ENCODE measurements at places on chromosomes 1 and 21. TPM values are rescaled to one million over a fixed set of nuclear protein-coding genes. Genes with fewer than 3 reads are reported as not detected.
A peak's percentile ranks its signal among the peaks of the same experiment; 100 is the strongest.

GRCh38 chr1:3034162-3034561, 12.9 kb downstream of the ACTRT2 start:
- DNase-seq, result no peak

DNA sequence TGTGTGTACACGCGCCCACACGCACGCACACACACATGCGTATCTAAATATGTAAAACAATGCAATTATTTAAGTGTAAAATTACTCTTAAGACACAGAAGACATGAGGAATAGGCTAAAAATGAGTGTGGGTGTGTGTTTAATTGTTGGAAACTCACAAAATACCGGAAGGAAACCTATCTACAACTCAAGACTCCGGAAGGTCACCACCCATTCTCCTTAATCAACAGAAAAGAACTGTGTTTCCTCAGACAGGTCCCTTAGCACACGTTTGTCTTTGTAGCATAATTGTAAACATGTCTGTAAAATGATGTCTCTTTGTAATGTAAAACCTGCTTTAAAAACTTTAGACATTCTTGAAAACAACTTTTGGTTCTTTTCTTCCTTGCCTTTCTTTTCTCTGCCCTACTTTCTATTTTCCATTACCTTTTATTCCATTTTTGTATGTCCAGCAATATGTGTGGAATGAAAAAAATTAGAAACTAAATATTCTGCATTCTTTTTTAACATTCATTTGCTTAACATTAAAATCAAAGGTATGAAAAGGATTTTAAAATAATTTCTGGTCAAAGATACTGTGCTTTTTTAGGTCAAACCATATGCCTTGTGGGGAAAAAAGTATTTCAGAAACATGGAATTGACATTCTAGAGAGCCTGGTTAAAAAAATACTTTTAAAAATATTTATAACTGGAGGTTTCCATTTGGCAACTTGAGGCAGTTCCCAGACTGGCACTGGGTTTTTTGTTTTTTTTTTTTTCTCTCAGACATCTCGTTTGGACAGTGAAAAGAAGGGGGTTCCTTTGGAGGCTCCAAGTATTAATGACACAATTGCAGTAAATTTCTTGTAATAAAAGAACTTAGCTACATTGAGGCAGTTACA, 46.2 kb downstream of the ATP5PF start:
- no peak for DNase-seq

DNA sequence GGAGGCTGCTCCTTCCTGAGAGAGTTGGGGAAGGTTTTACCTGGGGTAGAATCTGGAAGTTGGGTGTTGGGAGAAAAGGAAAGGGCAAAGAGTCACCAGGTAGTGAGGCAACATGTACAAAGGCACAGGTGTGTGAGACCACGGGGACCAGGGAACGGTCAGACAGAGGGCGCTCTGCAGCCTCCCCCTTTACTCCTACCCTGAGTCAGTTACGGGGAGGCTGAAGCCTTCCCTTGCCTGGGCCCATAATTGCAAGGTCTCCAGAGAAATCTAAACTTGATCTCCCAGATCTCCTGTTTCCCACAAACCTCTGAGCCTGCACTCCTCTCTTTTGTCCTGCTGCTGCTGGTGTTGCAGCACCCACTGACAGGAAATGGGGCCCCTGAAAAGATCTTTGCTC, 22.0 kb downstream of the CCN1 start:
- no peak for DNase-seq

GRCh38 chr21:27555996-27556395, 589.1 kb upstream of the ADAMTS5 start:
- peak; percentile 26 for DNase-seq

- no peak for DNase-seq
Measured at GRCh38 chr1:203517426-203518110, 23.6 kb downstream of the OPTC start.

DNA sequence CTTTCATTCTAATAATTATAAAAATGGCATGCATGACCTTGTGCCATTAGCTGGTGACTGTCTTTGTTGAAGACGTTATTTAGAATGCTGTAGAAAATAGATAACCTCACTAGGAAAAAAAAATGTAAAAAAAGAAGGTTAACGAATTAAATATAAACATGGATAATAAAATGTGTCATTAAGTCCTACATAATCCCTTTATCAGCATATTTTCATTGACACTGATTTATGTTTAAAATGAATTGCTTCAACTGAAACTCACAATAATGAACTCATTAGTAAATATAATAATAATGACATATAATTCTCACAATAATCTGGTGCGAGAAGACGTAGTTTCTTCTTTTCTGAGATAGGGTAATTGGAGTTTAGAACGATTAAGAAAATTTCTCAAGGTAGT, 4.7 kb downstream of the TMPRSS15 start:
- no peak for DNase-seq

- no peak for DNase-seq
Measured at GRCh38 chr1:161887730-161888287, 121.7 kb downstream of the ATF6 start.

DNA sequence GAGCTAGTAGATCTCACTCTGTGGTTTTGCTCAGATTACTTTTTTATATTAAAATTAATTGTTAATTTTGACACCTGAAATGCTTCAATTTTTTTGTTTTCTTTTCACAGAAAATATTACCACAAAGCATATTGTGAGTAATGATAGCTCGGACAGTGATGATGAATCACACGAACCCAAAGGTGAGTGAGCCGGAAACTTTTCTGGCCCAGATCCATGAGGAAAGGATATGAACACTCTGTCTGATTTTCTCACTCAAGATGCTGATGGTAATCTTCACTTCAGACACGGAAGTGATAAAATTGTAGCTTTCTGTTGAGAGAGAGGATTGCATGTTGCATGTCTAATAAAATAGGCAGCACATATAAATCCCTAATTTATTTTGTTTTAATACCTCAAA, 121.8 kb downstream of the PLA2G4A start:
- DNase-seq, result no peak

- DNase-seq, result no peak
Measured at GRCh38 chr1:109677459-109677858, 9.6 kb downstream of the GSTM2 start.

DNA sequence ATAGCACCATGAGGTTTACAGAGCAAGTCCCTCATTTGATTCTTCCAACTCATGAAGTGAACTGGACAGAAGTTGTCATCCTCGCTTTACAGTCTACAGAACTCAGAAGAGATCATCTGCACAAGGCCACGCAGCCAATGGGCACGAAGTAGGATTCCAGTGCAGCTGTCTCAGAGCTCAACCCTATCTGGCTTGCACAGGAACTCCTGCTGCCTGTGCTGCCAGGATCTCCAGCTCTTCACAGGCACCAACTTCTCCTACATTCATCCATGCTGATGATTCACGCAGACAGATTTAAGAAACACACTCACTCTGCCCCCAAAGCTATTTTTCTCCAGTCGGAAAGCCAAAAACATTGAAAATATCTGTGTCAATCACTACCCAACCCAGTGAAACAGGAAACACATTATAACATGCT, 157.0 kb downstream of the RERE start:
- DNase-seq, result peak; percentile 88

DNA sequence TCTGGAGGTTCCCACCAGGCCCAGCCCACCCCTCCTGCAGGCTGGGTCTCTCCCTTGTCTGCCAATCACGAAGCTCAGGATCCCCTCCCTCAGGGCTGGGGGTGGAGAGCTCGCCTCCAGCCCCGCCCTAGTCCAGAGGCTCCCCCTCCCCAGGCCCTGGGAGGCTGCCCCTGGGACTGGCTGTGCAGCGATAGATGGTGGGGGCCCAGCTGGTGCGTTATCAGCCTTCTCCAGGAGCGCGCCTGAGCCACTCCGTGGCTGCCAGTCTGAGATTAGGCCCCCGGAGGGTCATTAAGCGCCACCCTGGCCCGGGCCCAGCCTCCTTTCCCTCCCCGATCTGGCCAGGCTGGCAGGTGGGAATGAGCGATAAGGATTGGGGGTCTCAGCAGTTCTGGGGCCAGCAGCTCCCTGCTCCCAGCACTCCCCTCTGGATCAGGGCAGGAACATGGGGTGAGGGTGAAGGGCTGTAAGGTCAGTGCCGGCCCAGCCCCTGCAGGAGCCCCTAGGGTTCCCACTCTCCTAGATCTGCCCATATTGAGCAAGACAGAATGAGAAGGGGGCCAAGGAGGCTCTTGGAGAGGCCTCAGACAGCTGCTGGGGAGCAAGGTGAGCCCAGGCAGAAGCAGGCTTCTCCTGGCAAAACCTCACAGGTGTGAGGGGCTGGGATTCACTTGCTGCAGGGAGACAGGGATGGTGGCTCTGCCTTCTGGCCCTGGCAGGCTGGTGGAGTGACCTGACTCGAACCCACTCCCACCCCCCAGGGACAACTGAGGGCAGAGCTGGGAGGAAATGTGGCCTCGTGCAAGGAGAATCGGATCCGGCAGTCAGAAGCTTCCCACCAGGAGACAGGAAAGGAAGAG, 8.5 kb downstream of the PDZK1IP1 start:
- no peak for DNase-seq

DNA sequence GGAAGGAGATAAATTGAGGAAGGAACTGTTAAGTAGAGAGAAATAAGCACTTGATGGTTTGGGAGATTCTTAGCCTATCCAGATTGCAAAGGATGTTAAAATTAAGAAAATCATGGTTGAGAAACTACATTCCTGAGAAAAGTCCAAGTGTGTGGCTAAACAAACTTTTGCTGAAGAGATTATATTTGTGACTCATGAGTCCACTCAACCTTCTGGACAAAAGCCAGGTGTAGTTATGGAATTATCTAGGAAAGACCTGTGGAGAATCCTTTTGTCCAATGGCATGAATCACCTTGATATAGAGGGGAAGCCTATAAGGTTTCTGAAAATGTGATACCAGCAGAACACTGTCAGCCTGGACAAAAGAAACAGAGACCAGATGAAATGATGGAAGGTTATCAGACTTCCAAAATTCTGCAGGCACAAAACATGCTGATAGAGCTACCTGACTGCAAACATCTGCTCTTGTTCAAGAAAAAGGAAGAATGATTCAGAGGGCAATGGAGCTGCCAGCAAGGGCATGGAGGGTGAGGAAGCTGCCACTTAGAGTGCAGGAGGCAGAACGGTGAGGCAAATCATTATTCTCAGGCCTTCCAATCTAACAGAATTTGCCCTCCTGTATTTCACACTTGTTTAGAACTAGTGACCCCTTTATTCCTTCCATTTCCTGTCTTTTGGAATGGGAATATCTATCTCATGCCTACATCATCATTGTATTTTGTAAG, 300.6 kb upstream of the PRMT6 start:
- peak; percentile 0 for DNase-seq

GRCh38 chr1:28835237-28835650, 23.3 kb downstream of the OPRD1 start:
- DNase-seq, result no peak

- no peak for DNase-seq
Measured at GRCh38 chr1:203624341-203624712, 2.3 kb upstream of the ATP2B4 start.

DNA sequence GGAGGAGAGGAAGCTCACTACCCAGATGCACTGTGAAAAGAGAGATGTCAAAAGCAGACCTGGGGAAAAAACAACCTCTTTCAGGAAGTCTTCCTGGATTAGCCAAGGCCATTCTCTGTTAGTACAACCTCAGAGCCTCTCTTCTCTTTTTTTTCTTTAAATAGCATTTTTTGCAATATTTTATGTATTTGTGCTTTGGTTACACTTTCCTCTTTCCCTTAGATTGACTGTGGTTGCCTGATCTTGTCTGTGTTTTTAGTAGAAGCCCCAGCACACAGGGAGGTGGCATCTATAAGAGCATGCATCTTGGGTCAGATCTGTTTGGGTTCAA, 18.8 kb downstream of the SLC26A9 start:
- no peak for DNase-seq

- DNase-seq, result peak; percentile 12
Measured at GRCh38 chr1:205933671-205934618, 9.3 kb downstream of the SLC26A9 start.

DNA sequence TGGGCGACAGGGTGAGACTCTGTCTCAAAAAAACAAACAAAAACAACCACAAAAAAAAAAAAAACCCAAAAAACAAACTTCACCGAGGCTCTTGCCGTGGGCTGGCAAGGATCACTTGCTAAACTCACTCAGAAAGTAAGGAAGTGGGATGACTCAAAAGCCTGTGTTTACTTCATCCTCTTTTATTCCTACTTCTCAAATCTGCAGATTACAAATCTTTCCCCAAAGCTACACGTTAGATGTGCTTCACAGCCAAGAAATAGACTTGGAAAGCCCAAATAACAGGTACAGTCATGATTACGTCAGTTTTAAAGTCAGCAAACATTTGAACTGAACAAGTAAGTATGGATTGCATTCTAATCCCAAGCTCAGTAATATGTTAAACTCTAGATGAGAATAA, 359.3 kb downstream of the ADGRL2 start:
- DNase-seq, result no peak

DNA sequence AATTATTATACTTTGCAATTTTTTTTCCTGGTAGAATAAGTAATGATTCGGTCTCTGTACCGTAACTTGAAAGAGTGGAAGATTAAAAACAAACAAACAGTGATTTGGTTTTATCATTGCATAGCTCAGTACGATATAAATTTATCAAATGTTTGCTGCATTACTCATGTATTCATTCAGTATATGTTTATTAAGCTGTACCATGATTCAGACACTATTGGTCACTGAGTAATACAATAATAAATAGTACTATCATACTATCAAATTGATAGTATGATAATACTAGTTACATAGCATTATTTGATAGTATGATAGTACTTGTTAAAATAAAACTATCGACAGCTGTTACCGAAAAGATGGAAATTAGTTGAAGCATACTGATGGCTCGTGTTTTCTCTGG, 12.1 kb downstream of the CENPF start:
- no peak for DNase-seq

GRCh38 chr1:214588963-214589597, 13.9 kb upstream of the CENPF start:
- DNase-seq, result no peak

GRCh38 chr1:38097284-38097898, 50.8 kb upstream of the POU3F1 start:
- DNase-seq, result no peak

GRCh38 chr21:17610911-17611310, 1.8 kb downstream of the BTG3 start:
- DNase-seq, result peak; percentile 44

- DNase-seq, result no peak
Measured at GRCh38 chr1:1892079-1892762, 1.3 kb upstream of the GNB1 start.

The KIAA1614 gene
- 8.4 TPM for total RNA-seq

The OR2AK2 gene
- total RNA-seq, result not detected

The KRTAP11-1 gene
- not detected for total RNA-seq

The ROR1 gene
- 10.3 TPM for total RNA-seq

The ANGEL2 gene
- total RNA-seq, result 41.2 TPM

The GBP6 gene
- not detected for total RNA-seq

The FAM131C gene
- not detected for total RNA-seq

The LRRC39 gene
- not detected for total RNA-seq

The TMEM9 gene
- total RNA-seq, result 52.2 TPM

The MYCL gene
- not detected for total RNA-seq

The ZNF683 gene
- total RNA-seq, result not detected

The LEPROT gene
- total RNA-seq, result 89.4 TPM

The NPHS2 gene
- not detected for total RNA-seq

The HTR1D gene
- 2.3 TPM for total RNA-seq
